ENCODE measurements at places on chromosomes 1 and 21. TPM values are rescaled to one million over a fixed set of nuclear protein-coding genes. Genes with fewer than 3 reads are reported as not detected.

GRCh38 chr1:156948708-156949107, 28.3 kb downstream of the LRRC71 start:
- DNase-seq, result no peak

DNA sequence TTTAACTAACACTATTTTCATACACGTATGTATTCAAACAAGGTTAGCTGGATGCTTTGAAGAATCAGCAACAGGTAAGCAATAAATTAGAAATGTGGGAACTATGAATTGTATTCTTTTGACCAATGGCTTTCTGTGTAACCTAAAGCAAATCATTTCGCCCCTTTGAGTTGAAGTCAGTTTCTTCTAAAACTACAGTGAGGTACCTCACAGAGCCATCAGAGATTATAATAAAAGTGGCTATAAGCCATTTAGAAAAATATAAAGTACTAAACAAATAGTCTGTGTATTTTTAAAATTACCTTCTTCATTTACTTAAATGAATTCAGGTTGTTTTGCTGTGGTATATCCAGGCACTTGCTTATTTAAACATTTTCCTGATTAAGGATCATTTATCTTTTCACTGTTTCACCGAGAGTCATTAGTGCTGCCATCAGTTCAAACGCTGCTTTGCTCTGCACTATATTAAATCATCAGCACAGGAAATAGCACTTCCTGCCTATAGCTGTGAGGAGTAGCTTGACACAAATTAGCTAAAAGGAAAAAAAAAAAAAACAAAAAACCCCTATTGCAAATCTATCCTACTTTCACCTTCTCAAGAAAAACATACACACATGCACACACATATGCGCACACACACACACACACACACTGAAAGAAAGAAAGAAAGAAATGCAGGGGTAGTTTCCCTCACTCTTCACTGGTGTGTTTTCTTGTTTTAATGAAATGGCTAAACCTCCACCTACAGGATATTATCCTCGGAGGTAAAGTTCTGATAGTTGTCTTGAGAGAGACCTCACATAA, 39.8 kb upstream of the C1orf105 start:
- peak; percentile 54 for DNase-seq

DNA sequence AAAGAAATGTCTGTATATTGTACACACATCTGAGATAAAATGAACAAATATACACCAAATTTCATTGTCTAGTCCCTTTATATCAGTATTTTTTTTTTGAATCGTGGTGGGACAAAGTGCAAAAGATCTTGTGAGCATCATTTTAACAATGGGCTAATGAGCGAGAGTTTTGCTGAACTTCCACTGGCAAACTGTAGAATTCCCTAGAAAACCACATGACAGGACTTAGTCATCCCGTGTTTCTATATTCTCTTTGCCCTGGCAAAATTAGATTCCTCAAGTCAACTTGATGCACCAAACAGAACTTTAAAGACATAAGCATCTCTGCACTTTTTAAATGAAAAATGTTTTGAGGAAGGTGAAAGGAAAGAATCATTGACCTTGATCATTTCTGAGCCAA, 488.2 kb upstream of the PTBP2 start:
- DNase-seq, result no peak

- no peak for DNase-seq
Observed at GRCh38 chr1:5727191-5727590, 265.0 kb downstream of the NPHP4 start.

DNA sequence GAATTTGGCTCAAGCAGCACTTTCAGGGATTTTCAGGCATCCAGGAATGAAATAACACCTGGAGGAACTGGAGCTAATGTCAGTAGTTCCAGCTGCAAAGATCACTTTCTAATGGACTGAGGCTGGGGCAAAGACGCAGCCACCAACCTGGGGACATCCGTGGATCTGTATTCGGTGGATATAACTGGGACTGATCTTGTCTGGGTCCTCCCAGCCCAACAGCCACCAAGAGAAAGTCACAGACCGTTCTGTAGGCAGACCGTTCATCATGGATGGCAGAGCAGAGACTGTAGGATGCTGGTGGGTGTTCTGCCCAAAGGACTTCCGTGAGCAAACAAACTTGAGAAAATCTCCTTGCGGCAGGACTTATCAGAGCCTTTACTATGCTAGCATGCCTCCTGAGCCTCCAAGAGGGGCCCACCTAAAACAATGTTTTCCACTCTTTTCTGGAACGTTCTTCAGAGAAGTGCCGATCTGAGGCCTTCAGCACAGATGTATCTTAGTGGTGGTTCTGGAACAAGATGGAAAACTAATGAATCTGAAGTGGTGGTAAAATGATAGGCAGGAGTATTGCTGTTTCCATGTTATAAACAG, 86.1 kb upstream of the KLHDC7A start:
- DNase-seq, result no peak

SPATA6 gene
- polyA plus RNA-seq, result 1.7 TPM

All from naive B cell (primary cell).